ENCODE measurements at places on chromosomes 4 and X.

DNA sequence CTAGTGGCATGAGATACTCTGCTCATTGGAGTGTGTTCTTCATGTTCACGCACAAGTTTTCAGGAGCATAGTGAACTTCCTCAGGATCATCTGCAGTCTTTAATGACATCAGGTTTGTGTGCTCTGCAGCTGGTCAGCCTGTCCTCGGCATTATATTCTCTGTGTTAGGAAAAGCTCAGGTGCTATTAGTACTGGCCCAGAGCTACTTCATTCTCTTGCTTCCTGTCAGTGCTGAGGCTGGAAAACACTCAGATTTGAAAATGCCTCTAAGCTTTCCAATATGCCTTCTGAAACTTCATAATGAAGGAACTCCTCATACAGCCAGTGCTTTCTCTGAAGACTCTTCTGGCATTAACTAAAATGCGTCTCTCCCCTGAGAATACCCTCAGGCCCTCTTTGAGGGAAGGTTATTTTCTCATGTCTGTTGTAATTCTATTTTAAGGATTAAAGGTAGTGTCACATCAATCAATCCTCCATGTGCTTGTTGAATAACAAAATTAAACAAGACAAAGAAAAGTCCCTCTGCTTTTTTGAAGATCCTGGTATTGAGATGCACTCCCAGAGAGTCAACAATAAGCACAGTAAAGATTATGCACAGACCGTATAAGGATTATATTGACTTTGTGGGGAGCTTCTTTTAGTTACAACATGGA lies 666.4 kb downstream of the ADGRL3 start:
- DNase-seq: no peak
- no peak overlapping the region for H3K4me3 ChIP-seq
- H3K36me3 ChIP-seq: no peaks in the 10 kb centered on the region
- H3K27me3 ChIP-seq: no peaks in the 10 kb centered on the region

DNA sequence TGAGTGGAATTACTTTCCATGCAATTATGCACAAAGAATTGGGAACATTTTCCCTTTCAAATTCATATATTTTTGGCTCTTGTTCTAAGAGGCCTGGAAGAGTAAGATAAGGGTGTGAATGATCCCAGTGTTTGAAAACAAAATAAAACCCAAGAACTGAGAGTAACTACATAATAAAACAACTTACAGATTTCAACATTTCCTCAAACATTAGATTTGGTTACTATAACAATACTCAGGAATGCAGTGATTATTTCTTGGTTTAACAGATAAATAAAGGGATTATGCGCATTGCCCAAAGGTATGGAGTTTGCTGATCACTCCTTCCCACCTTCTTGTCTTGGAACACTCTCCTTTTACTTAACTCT lies 292.5 kb downstream of the CAMK2D start:
- DNase-seq: no peak
- no peaks in the 10 kb centered on the region for H3K36me3 ChIP-seq
- H3K4me3 ChIP-seq: no peak overlapping the region

GRCh38 chr4:24203926-24204325 lies 314.1 kb upstream of the PPARGC1A start:
- no peak for DNase-seq
- no peaks in the 10 kb centered on the region for H3K4me1 ChIP-seq
- H3K4me3 ChIP-seq: no peak overlapping the region
- no peak overlapping the region for H3K27ac ChIP-seq
- H3K27me3 ChIP-seq: no peaks in the 10 kb centered on the region

DNA sequence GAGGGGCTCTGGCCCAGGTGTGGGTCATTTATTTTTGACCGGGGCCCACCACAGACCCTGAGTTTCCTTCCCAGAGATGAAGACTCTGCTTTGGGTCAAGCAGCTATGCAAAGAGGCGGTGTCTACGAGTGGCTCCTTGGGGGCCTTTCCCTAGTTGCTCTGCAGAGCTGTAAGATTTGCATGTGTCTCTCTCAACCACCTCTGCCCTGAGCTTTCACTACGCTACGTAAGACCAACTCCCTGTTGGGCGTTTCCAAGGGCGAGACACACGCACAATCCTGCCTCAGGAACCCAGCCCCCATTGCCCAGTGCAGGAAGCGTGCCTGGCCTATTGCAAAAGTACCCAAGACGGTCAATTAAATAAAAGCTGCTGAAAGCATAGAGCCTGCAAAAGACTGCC lies 10.0 kb upstream of the ANOS1 start:
- no peaks in the 10 kb centered on the region for H3K36me3 ChIP-seq
- no peak overlapping the region for H3K4me3 ChIP-seq
- no peak overlapping the region for H3K27ac ChIP-seq
- H3K27me3 ChIP-seq: no peaks in the 10 kb centered on the region

Data from uterus (tissue), 4 donors.